ENCODE measurements at places on chromosomes 16 and 17. TPM values are rescaled to one million over a fixed set of nuclear protein-coding genes. Genes with fewer than 3 reads are reported as not detected.

GRCh38 chr17:10633738-10634379 is 23.2 kb downstream of the MYH3 start:
- DNase-seq = no peak

- DNase-seq = no peak
These were observed 72.0 kb upstream of the LGALS9 start for GRCh38 chr17:27558842-27559505.

DNA sequence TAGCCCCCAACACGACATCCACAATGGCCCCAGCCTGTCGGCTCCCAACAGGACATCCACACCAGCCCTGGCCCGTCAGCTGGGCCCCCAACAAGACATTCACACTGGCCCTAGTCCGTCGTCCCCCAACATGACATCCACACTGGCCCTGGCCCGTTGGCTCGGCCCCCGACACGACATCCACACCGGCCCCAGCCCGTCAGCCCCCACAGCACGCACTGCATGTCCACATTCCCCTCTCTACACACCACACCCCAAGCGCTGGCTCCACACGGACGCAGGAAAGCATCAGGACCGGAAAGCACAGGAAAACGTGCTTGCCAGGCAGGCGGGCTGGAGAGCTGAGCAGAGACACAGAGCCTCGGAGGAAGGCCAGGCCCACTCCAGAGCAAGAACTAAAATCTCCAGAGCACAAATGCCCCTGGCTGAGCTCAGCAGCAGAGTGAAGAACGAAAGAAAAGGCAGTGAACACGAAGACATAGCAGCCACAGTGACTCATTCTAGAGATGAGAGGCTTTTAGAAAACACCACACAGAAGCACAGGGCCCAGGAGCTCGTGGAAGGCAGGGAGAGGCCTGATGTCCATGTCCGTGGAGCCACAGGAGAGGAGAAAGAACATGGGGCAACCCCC is 50.6 kb downstream of the LMF1 start:
- no peak for DNase-seq

DNA sequence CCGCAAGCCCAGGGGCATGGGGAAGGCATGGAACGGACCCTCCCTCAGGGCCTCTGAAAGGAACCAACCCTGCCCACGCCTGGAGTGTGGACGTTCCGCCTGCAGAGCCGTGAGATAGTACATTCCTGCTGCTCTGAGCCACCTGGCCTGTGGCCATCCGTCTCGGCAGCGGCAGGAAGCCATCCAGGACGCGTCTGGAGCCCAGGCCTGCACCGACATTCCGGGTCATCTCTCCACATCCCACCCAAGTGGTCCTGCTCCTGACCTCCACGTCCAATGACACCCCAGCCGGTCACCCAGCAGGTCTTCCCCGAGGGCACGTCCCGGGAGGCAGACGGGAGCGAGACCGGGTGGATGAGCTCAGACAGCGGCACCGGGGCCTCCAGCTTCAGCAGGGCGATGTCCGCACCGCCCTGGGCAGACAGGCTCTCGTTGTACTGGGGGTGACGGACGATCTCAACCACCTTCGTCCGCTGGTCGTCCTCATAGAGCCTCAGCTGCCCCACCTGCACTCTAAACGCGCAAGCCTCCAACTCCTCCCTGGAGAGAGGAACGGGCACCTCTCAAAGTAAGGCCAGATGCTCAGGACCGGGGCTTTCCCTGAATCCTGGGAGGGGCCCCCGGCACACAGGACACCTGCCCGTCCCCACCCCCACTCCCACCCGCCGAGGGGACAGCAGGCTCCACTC is 21.3 kb upstream of the UBE2I start:
- DNase-seq = no peak

DNA sequence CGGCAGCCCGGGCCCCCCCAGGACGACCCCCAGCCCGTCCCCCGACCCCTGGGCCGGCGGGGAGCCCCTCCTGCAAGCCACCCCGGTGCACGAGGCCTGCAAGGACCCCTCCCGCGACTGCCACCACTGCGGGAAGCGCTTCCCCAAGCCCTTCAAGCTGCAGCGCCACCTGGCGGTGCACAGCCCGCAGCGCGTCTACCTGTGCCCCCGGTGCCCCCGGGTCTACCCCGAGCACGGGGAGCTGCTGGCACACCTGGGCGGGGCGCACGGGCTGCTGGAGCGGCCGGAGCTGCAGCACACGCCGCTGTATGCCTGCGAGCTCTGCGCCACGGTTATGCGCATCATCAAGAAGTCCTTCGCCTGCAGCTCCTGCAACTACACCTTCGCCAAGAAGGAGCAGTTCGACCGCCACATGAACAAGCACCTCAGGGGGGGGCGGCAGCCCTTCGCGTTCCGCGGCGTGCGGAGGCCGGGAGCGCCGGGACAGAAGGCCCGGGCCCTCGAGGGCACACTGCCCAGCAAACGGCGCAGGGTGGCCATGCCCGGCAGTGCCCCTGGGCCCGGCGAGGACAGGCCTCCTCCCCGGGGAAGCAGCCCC is 15.6 kb upstream of the ZFPM1 start:
- DNase-seq = peak; percentile 77

DNA sequence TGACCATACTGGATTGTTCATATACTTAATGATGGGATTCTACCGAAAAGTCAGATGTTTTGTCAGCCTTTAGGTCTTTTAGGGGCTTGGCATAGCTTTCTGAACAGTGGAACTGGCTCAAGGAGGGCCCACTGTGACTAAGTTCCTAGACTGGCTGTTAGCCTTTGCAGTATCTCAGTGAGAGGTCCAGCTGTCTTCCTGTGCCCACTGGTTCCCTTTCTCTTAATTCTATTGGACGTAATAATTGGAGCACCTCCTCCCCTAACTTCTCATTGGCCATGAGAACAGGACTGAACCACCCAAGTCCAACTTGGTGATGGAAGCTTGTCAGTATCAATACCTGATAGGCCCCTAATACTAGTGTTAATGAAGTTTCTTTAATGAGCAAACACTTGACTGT is 13.5 kb downstream of the KPNA2 start:
- no peak for DNase-seq

- no peak for DNase-seq
These were observed 604 bp upstream of the ZC3H18 start for GRCh38 chr16:88569614-88569984.

GRCh38 chr16:4334724-4335495 is 16.2 kb downstream of the PAM16 start:
- no peak for DNase-seq

DNA sequence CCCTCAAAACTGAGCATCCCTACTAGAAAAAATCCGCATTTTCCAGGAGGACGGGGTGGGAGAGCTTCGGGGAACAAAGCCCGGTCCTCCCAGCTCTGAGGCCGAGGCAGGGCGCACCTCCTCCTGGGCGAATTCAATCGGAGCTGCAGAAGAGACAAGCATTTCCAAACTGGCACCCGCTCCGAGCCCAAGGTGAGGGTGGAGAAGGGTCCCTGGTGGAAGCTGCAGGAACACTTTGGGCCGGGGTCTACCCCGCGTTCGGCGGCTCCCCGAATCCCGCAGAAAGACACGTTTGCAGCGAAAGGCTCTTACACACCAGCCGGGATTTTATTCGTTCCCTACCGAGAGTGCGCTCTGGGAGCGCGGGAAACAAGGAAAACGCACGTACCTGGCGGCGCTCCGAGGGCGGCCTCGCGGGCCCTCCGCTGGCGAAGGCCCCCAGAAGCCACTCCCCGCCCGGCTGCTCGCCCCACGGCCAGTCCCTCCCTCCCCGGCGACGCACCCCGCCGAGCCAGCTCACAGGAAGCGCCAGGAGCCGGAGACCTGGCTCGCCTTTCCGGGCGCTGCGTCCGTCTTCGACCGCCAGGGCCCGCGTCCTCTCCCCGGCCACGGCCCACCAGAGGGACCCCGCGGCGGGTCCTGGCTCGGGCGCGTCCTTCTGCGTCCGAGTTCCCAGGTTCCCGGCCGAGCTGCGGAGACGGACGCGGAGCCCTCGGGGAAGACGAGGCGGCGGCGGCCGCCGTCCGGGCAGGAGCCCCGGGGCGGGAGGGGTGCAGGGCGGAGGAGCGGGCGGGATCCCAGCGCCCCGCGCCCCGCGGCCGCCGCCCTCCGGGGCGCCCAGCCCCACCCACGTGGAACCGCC is 49.8 kb upstream of the BAHCC1 start:
- DNase-seq = peak; percentile 91

DNA sequence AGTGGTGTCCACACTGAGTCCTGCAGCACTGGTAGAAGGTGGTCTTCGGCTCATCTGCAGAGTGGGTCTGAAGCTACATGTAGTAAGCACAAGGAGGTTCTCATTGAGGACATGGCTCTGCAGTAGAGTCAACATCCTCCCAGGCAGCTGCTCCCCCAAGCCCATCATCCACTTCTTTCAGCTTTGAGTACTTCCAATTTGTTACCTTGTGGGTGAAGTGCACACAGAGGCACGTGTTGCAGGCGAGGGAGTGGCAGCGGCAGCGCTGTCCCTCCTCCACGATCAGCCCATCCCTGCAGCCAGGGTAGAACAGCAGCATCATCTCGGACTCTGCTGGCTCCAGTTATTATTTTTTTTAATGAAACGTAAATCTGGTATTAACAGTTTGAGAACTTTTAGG is 1.8 kb upstream of the SSTR2 start:
- DNase-seq = no peak

- DNase-seq = no peak
These were observed 29.7 kb upstream of the GFOD2 start for GRCh38 chr16:67748834-67749233.

DNA sequence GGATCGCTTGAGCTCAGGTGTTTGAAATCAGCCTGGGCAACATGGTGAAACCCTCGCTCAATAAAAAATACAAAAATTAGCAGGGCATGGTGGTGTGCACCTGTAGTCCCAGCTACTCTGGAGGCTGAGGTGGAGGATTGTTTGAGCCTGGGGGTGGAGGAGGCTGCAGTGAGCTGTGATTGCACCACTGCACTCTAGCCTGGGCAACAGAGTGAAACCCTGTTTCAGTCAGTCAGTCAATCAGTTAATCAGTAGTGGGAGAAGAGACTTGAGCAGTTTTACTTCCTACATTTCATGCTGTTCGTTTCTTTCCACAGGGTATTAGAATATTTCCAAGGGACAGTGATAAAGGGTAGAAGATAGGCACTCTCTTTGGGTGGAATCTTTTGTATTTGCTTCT is 8.8 kb downstream of the MAP3K3 start:
- DNase-seq = no peak

- DNase-seq = no peak
These were observed 57.8 kb upstream of the TEX2 start for GRCh38 chr17:64320613-64321553.

- no peak for DNase-seq
These were observed 20.9 kb downstream of the HSD17B2 start for GRCh38 chr16:82055728-82056549.

DNA sequence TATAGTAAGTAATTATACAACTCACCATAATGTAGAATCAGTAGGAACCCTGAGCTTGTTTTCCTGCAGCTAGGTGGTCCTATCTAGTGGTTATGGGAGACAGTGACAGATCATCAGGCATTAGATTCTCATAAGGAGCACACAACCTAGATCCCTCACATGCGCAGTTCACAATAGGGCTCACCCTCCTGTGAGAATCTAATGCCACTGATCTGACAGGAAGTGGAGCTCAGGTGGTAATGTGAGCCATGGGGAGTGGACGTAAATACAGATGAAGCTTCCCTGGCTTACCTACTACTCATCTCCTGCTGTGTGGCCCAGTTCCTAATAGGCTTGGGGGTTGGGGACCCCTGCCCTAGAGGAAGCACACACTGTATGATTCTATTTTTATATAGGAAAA is 21.8 kb upstream of the ZNF469 start:
- no peak for DNase-seq

- DNase-seq = no peak
These were observed 16.3 kb downstream of the ERAL1 start for GRCh38 chr17:28871056-28871579.

- DNase-seq = peak; percentile 84
These were observed 58.1 kb downstream of the CYB5B start for GRCh38 chr16:69482410-69482991.

DNA sequence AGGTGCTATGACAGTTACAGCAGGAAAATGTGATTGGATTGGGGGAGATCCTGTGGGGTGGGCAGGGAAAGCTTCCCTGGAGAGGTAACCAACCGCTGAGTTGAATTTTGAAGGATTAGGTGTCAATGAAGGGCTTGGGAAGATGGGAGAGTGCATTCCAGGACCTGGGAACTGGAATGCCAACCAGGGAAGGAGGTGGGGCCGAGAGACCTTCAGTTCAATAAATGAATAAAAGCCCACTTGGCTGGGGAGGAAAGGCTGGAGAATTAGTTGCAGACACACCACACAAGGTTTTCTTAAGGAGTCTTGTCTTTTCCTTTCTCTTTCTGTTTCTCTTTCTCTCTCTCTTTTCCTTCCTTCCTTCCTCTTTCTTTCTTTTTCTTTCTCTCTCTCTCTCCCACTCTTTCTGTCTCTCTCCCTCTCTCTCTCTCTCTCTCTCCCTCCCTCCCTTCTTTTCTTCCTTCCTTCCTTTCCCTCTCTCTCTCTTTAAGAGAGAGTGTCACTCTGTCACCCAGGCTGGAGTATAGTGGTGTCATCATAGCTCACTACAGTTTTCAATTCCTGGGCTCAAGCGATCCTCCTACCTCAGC is 3.3 kb downstream of the USP43 start:
- DNase-seq = no peak

DNA sequence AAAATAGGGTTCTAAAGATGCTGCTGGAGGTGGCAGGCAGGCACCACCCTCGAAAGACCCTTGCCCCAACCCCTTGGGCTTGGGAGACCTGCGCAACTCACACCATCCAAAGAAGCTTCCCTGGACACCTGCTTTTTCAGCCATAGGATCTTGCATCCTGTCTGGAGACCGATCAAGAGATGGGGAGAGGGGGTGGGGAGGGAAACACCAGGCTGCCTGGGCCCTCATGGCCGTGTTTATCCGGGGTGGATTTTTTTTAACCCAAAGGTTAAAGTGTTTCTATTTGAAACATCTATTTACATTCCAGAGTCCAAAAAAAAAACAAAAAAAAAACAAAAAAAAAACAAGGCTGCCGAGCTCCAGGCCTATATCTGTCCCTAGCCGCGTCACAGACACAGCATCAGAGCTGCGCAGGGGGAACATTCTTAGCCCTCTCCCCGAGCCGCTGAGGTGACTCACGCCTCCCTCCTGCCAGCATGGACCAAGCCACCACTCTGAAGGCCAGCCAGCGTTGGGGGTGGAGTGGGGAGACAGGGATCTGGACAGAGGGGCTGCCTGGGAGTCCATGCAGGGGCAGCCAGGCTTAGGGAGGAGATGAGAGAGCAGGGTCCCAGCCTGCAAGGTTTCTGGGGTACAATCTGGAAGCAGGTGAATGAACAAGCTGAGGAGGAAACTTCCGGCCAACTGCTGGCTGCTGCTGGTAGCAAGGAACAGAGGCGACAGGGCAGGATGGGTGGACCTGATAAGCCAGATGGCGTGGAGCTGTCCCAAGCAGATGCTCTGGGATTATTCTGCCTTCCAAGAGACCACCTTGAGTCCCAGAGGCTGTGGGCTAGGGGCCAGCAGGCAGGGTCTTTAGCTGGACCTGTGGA is 14.8 kb downstream of the HDAC5 start:
- DNase-seq = peak; percentile 79

PPL gene
- 85.1 TPM for total RNA-seq

ABCC6 gene
- 5.1 TPM for total RNA-seq

EME1 gene
- 1.5 TPM for total RNA-seq

QRICH2 gene
- 4.1 TPM for total RNA-seq

OR3A3 gene
- total RNA-seq = not detected

MYH3 gene
- 4.3 TPM for total RNA-seq

PAGR1 gene
- total RNA-seq = 29.7 TPM

GAS7 gene
- 431 TPM for total RNA-seq
